ENCODE measurements at places on chromosomes 4 and X.

- DNase-seq, result no peak
These were observed 7.5 kb downstream of the GPR143 start for GRCh38 chrX:9758021-9758638.

GRCh38 chr4:44235897-44236296 lies 212.7 kb downstream of the KCTD8 start:
- no peak for DNase-seq

GRCh38 chrX:2627272-2627867 lies 63.7 kb upstream of the CD99 start:
- DNase-seq, result peak; percentile 57

DNA sequence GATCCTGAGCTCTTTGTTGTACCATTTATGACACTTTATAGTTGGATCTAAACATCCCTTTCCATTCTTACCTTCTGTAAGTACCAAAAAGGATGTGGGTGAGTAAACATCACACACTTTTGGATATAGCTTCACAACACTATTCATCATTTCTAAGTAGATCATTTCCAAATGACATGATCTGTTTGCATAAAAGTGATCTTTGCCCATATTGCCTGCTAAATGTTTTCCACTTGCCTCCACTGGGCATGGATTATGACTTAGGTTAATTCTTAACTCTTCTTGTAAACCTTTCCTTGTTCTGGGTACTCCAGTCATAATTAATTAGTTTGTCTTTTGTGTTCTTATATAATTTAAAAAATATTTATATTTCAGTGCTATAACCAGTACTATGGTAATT lies 244.9 kb upstream of the AGA start:
- no peak for DNase-seq

GRCh38 chrX:118526149-118526548 lies 30.5 kb downstream of the DOCK11 start:
- DNase-seq, result no peak

DNA sequence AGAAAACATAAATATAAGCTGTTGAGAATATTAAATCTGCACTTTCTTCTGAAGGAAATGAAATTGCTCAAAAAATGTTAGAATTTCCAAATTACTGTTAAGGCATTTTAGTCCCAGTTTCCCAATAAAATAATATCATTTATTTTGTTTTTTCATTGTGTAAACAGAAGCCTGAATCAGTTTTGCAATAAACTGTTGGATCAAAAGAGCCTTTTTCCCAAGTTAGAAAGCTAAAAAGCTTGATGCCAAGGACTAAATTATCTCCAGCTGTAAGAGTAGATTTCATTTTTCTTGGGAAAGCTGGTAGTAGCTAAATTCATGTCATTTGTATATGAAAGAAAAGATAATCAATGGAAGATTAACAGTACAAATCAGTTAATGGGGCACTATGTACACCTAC lies 95.8 kb downstream of the RNF150 start:
- DNase-seq, result no peak

DNA sequence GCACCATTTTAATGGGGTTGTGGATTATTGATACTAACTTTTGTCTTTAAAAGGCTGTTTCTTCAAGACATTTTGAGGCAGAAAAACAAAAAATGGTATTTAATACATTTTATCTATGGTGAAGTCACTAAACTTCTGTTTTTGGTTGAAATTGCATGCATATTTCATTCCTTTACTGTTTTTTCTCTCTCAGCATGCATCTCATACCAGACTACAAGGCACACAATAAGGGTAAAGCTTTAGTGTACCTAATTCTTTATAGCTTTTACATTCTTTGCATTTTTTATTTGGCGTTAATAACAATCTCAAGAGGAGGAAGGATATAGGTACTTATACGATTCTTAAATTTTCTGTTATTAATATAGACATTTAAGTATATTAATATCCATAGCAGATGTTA lies 151.0 kb upstream of the DKK2 start:
- DNase-seq, result no peak

DNA sequence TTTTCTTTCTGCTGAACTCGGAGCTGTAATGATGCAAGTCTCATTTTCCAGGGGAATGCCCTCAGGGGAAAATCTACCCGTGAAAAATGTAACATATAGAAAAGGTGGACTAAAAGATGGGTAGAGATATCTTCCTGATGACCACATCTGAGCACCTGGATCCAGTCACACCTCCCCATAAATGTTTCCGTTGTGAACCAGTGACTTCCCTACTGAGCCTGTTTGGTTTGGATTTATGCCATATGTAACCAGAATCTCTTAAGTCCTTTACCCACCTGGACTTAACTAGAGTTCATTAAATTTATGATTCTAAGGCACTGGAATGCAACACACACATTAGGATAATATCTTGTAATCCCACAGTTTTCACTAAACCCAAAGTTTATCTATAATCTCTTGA lies 171.1 kb downstream of the ZNF330 start:
- DNase-seq, result no peak

GRCh38 chr4:77881460-77882295 lies 19.0 kb downstream of the MRPL1 start:
- DNase-seq, result no peak

GRCh38 chrX:68443155-68443868 lies 10.0 kb upstream of the OPHN1 start:
- DNase-seq, result no peak

DNA sequence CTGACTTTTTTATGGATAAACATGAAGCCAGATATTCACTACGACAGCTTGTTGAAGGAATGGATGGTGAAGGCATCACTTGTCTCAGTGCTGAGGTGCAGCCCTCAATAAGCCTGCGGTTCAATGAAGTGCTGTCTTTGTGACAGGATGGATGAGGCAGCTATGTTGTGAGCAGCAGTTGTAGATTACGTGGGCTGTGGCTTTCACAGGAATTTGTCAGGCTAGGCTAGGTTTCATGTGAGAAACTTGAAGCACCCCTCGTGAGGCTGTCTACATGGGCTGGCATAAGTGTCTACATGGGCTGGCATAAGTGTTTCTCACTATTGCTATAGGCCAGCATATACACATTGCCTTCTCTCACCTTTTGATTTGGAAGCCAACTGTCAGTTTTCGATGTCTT lies 1050.0 kb downstream of the ADGRL3 start:
- DNase-seq, result no peak

DNA sequence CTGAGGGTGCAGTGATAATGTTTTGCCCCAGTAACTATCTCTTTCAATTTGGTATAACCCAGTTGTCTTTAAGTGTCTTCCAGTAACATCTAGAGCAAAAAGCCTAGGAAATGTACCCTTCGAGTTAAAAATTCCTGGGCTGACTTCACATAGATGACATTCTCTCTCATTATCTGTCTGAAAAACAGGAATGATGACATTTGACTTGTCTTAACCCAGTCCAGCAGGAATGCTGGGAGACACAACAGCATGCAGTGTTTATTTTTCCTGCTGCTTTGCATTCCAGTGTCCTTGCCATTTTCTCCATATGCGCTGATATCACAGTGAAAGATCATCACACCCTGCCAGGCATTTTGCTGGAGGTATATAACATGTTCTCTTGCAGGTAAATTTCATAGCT lies 130.0 kb downstream of the SOWAHB start:
- DNase-seq, result no peak

DNA sequence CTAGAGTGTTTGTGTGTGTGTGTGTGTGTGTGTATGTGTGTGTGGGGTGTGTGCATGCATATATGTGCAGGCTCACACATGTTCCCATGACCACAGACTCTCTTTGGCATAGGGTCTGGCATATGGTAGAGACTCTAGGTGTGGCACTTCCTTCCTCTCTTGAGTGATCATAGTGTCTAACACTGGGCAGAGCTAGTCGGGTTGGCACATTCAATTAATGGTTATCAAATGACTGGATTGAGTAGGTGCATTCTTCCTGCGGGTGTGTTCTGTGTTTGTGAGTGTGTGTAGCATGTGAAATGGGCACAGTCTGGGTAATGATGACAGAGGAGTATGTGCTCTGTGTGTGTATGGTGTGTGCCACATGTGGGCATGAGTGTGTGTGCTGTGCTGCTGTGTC lies 106.5 kb downstream of the EFNB1 start:
- peak; percentile 9 for DNase-seq

GRCh38 chr4:177367336-177367735 lies 57.7 kb downstream of the NEIL3 start:
- DNase-seq, result no peak

DNA sequence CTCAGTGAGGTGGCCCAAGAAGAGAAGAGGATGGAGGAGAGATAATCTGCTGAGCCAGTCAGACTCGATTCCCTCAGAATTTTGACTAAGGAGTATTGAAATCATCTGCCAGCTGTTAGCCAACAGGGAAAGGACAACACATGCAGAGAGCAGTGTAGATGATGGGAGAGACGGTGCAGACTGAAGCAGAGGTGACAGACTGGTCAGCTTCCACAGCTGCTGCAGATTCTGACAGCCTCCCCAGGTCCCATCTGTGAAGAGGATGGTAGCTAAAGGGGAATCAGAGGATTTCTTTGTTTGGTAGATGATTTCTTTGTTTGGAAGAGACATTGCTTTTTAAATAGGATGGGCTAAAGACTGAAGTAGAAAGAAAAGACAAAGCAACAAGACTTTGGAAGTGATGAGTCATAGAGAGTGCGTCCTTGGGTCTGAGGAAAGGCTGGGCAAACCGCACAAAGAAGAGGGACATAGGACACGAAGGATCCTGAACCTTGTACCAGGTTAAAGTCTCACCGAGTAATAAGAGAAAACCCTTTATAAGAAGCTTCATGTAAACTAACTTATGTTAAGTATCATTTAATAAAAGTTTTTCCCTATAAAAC lies 27.6 kb downstream of the INTU start:
- DNase-seq, result no peak

- DNase-seq, result peak; percentile 76
These were observed at the start of gene TADA2B for GRCh38 chr4:7043284-7044136. Gene TADA2B (plus strand): TSS chr4:7043372. CDS start chr4:7043580, 208 bp downstream.

- DNase-seq, result no peak
These were observed 18.1 kb upstream of the HSFX3 start for GRCh38 chrX:149567621-149568417.

Data from ecto neural progenitor cell (in vitro differentiated cells).